ENCODE measurements at places on chromosomes 6 and 20. TPM values are rescaled to one million over a fixed set of nuclear protein-coding genes. Genes with fewer than 3 reads are reported as not detected.

GRCh38 chr6:140183881-140184280, 809.4 kb upstream of the CITED2 start:
- no peak for DNase-seq

DNA sequence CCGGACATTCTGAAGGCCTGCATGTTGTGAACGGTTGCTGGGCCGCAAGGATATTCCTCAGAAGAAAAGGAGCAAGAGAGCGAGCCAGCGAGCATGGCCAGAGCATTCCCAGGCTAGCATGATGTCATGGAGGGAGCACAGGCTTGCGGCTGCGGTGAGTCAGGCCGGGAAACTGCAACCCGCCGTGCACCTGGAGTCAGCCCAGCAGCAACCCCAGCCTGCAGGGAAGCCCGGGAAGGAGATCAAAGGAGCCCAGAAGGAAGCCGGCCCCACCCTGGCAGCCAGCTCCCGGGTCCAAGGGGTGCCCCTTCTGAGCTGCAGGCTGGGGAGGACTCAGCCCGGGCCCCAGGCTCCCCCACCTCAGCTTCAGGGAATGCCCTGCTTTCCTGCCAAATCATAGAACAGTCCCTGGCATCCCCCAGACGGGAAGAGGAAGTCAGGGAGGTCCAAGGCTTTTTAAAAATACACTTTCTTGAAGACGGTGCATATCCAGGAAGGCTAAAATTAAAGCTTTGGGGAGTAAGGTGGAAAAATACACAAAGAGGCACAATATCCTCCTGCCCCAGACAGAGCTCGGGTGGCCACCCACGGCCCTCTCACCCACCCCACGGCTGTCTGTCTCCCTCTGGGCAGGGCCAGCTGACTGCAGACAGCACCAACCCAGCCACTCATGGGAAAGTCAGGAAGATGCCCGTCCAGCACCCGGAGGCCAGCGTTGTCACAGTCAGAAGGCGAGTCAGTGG, 53.7 kb downstream of the BMP7 start:
- DNase-seq = peak; percentile 87

DNA sequence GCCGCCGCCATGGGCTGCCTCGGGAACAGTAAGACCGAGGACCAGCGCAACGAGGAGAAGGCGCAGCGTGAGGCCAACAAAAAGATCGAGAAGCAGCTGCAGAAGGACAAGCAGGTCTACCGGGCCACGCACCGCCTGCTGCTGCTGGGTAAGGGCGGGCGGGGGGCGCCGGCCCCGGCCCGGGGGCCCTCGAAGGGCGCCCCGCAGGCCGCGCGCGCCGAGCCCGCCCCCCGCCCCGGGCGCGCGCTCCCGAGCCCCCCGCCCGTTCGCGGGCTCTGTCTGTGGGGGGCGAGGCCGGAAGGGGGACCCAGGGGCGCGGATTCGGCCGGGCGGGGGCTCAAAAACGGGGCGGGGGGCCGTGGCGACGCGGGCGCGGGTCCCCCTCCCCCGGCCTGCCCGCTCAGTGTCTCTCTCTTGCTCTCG, 39.2 kb downstream of the GNAS start:
- no peak for DNase-seq

PLA2G7 gene
- 2.1 TPM for total RNA-seq

SLC25A27 gene
- 8.8 TPM for total RNA-seq
